ENCODE measurements at places on chromosomes 2 and 18.

- no peak for DNase-seq
Observed at GRCh38 chr18:50190236-50190635, 4.7 kb downstream of the MYO5B start.

DNA sequence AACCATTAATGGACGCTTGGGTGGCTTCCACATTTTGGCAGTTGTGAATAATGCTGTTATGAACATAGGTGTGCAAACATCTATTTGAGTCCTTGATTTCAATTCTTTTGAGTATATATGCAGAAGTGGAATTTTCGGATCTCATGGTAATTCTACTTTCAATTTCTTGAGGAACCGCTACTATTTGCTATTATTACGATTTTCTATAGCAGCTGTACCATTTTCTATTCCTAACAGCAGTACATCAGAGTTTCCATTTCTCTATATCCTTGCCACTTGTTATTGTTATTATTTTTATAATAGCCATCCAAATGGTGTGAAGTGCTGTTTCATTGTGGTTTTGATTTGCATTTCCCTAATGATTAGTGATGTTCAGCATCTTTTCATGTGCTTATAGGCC, 69.5 kb downstream of the KIF5C start:
- DNase-seq = no peak

GRCh38 chr2:73232403-73233153, 461 bp downstream of the PRADC1 start:
- no peak for DNase-seq

GRCh38 chr18:10973567-10974203, 175.7 kb downstream of the PIEZO2 start:
- no peak for DNase-seq

- no peak for DNase-seq
Observed at GRCh38 chr2:75241696-75242095, 42.4 kb upstream of the TACR1 start.

- no peak for DNase-seq
Observed at GRCh38 chr18:48700446-48700845, 161.6 kb downstream of the CTIF start.

- DNase-seq = no peak
Observed at GRCh38 chr2:3422161-3422779, 42.8 kb downstream of the TRAPPC12 start.

DNA sequence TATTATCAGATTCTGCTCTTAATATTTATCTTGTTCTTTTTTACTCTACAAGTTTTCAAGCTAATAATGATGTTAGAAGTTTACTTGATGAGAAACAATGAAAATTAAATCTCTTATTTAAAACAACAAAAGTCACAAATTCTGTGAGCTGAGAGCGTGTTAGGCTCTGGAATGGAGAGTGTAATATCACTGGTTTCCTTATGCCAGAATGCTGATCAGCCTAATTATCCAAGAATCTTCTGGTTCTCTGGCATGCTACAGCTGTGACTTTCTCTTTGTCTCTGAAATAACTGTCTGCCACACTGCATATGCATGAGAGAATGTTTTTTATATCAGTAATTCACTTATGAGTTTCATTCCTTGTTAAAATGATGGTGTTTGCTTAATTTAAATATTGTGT, 236.7 kb downstream of the PARD3B start:
- no peak for DNase-seq

DNA sequence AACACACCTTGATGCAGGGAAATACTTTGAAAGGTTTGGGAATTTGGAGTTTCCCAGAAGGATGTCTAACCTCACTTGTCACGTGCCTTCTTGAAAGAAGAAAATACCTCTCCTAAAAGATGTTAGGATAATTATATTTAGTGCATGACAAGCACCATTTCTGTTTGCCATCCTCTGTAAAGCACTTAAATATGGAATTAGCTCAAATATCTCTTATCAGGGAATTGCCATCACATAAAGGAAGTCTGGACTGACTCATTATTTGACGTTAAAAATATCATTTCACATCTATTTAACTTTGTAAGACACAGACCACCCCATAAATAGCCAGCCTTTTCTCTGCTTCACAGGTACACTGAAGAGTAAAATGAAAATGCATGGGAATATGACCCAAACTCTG, 140.1 kb downstream of the STK39 start:
- DNase-seq = no peak

DNA sequence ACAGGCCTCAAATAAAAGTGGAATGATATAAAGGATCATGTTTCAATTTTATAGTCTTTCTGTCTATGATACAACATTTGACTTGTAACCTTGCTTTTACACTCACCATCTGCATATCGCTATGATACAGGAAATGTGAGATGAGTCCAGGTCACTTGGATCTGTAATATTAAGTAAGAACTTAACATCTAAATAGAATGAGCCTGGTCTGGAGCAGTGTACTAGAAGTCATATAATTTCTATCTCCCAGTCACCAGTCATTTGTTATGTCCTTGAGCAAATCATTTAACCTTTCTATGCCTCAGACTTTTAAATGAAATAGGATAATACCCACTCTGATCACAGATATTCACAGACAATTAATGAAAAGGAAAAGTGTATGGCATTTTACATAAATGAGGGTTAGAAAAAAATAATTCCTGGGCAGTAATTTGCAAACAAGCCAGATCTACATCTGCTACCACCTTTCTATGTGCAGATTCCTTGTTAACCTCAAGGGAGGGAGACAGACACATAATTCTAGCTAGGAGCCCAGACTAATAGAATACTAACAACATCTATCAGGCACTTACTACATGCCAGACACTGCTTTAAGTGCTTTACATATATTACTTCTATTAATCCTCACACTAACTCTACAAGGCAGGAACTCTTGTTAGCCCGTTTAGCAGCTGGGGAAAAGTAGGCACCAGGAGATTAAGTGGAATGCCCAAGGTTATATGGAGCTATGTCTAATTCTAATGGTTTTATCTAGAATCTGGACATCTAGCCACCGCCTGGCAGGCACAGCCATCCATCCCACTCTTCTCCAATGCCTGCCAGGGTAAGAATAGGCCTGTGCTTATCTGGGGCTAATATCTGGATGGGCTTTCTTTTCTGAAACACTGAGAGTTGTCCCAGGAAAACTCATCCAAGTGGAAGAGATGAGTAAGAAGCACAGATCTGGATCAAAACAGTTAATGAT, 313.6 kb upstream of the CDH20 start:
- DNase-seq = no peak

DNA sequence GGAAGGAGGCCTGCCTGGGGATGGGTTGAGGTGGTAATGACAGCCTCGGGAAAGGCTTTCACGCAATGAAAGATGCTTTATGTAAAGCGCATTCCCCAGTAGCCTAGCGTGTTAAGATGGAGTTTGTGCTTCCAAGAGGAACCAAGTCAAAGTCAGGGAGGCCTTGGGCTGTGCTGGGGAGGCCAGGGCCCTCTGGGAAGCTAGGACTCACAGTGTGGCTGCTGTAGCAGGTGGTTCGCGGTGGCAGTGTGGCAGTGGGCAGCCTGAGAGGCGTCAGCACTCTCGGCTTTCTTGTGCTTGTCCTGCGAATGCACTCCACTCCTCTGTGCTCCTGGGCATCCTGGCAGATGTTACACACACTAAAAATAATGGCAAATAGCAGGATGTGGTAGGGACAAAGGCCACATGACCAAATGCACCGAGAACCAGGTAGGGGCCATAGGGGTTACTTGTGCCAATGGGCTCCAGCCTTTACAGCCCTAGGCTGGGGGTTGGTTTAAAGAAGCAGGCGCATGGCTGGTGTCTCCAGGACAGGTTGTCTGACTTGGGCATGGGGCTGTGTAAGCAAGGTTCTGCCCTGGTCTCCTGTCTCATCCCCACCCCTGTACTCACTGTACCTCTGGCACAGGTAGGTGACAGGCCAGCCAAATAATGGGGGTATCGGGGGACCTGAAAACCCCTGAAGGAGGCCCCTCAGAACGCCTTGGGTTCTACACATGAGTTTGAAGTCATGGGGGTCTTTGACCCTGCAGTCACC, 154.4 kb upstream of the TWIST2 start:
- no peak for DNase-seq

- DNase-seq = no peak
Observed at GRCh38 chr18:32074206-32074605, 17.5 kb upstream of the RNF138 start.

- DNase-seq = no peak
Observed at GRCh38 chr18:23888881-23889280, 125.7 kb upstream of the TTC39C start.

DNA sequence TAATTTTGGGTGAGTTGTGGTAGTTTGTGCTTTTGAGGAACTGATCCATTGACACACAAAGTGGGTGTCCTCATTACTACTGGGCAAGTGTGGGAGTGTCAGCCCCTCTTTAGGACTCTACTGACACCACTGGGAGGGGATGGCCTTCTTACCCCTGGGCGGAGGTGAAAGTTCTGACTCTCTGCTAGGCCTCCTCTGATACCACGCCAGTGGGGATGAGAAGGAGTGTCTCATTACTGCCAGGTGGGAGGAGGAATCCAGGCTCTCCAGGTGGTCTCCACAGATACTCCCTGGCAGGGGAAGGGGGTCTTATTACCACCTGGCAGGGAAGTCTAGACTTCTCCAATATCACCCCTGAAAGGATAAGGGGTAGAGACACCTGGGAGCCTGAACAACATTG, 9.1 kb downstream of the LCLAT1 start:
- no peak for DNase-seq

DNA sequence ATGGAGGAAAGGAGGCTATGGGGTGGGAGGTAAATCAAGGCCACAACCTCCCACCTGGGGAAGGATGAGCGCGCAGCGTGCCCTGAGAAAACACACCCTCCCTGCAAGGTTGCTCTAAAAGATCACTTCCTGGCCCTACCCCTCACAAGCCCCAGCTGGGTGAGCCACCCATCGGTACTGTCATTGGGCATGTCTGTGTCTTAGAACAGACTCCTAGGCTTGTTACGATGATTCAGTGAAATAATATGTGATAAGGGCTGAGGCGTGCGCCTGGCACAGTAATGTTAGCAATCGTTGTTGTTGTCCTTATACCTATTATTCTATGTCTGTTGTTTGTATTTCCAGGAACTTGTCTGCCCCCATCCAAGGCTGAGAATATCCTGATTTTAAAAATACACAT, 175.1 kb downstream of the ZFP36L2 start:
- DNase-seq = peak; percentile 45

- DNase-seq = no peak
Observed at GRCh38 chr2:240803191-240803590, 16.8 kb downstream of the KIF1A start.

DNA sequence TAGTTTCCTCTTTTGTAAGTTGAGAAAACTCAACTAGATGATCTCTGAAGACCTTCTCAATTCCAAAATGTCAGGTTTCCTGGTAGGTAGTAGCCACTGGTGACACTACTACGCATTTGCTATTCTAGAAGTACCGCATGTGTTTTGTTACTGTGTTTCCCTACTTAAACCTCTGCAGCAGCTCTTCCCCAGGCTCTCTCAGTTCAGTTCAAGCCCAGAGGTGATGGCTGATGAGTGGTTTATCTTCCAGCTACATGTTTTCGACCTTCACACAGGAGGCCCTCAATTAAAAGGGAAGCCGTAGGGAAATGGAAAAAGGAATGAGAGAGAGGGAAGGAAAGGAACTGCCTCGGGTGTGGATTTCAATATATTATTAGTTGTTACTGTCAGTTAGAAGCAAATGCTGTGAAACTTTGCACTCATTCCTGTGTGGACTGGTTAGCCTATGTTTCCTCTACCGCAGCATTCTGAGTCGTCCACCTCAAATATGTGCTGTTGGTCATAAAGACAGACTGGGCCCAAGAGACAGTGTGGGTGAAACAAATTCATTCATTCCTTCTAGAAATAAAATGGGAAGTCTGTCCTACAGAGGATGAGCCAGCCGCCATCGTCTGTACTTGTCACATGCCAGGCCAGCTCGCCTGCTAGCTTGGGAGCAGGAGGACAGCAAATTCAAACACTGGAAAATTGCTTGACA, 455.2 kb upstream of the RAB12 start:
- DNase-seq = no peak

GRCh38 chr2:33033606-33034081, 86.9 kb downstream of the LTBP1 start:
- no peak for DNase-seq

DNA sequence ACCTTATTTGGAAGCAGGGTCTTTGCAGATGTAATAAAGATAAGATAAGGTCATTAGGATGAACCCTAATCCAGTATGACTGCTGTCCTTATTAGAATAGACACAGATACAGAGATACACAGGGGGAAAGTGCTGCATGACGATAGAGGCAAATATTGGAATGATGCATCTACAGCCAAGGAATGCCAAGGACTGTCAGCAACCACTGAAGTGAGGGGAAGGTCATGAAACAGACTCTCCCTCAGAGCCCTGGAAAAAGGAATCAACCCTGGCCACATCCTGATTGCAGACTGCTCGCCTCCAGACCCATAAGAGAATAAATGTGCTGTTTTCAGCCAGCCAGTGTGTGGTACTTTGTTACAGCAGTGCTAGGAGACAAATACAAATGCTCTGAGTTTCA, 14.8 kb downstream of the TMEM237 start:
- no peak for DNase-seq

DNA sequence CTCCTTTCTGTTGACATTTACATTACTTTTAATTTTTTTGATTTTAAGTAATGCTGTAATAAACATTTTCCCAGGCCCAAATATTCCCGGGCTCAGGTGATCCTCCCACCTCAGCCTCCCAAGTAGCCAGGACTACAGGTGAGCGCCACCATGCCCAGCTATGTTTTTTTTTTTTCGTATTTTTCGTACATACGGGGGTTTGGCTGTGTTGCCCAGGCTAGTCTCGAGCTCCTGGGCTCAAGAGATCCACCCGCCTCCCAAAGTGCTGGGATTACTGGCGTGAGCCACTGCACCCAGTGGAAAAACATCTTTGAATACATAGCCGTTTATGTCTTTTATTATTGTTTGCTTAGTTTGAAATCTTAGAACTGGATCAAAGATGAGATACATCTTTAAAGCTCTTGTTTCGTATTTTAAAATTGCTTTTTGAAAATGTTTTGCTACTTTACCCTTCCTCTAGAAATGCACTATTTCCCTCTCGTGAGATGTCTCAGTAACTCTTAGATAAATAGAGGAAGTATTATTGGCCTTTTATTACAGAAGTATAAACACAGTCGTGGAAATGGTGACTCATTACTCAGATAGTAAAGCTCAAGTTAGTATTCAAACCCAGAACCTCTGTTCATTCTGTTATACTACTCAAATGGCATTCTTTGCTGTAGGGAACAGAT, 2.4 kb downstream of the SMCHD1 start:
- DNase-seq = no peak

DNA sequence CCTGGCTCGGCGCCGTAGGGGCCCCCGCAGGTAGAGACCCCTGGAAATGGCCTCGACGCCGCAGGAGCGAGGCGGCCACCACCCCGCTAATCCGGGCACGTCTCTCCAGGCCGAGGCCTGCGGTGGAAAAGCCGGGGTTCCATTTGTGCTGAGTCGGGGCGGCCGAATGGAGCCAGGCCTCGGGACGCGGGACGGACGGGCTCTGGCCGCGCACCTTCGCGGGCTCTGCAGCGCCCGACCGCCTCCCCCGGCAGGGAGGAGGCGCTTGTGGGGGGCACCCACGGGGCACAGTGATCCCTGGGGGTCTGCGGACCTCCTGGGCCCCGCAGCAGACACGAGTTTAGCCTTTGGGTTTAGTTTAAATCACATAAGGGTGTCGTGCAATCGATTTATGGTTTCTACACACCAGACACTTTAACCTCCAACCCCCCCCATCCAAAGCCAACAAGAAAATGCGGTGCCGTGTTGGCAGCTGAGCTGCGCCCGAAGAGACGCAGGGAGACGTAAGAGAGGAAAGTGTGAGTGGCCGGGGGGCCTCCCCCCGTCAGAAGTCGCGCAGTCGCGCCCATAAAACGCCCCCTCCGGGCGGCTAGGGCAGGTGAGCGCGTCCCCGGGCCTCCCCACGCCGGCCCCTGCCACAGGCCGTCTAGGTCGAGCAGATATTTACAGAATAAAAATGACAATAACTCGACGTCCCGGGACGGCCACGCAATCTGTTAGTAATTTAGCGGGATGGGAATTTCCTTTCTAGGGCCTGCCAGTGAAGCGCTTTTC, 1.0 kb upstream of the NFATC1 start:
- peak; percentile 88 for DNase-seq
